Hematopoietic multipotent progenitor cell treated with erythropoietin and hydrocortisone succinate and interleukin-3 and kit ligand, for 17 days (in vitro differentiated cells): ENCODE measurements at places on chromosomes 2 and 18.

GRCh38 chr2:216478151-216478550 lies 20.5 kb upstream of the RPL37A start:
- no peak for DNase-seq

- peak; percentile 80 for DNase-seq
Measured at GRCh38 chr2:24613154-24613814, 122.2 kb downstream of the NCOA1 start.

DNA sequence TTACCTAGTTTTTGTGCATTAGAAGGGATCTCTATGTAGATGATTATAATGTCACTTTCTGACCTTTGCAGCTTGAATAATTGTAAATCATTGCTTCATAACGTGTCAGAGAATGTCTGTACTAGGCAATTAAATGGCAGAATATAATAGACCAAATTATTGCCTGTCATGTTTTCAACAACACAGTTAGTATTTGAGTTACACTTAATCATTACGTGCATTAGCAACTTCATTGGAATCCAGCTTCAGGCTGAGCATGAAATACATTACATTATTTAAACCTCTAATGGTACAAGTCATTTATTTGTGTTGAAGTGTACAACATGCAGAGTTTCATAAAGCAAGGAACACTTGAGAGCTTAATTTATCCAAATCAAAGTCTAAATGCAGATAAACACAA lies 48.0 kb downstream of the ZNF407 start:
- DNase-seq: no peak

DNA sequence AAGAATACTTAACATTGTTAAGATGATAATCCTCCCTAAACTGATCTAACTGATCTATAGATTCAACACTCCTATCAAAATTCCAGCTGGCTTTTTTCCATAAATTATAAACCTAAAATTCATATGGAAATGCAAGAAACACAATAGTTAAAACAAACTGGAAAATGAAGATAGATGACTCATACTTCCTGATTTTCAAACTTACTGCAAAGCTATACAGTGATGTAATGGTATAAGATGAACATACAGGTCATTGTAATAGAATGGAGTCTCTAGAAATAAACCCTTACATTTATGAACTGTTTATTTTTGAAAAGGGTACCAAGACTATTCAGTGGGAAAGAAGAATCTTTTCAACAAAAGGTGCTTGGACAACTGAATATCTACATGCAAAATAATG lies 32.3 kb downstream of the UBXN4 start:
- no peak for DNase-seq

DNA sequence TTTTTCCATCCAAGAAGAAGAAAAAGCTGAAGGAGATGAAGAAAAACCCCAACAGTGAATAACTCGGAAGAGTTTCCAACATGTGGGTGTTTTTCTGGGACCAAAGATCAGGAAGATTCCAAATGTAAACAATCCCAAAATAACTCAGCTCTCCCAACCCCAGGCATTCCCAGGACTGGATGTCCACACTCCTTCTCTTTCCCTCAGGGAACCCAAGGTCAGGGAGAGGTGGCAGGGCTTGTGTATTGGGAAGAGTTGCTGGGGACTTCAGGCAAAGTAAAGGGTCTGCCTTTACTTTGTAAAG lies 268.0 kb downstream of the DYSF start:
- no peak for DNase-seq

- no peak for DNase-seq
Measured at GRCh38 chr2:144364944-144365738, 154.8 kb downstream of the ZEB2 start.

DNA sequence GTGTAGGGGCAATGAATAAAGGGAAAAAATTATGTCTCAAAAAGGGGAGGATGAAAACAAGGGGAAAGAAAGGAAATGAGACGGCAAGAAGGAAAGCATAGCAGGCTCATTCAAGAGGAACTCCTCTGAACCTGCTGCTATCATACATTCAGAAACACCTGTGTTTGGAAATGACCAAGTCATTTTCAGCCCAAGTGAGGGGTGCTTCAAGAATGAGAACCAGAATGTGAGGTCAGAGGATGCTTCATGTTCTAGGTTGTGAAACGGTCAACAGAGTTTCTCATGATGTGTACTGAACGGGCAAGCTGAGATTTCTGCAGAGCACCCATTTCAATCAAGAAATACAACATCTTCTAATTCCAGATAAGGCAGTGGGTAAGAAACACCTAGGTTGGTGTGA lies 1367.2 kb upstream of the CELF4 start:
- DNase-seq: no peak

DNA sequence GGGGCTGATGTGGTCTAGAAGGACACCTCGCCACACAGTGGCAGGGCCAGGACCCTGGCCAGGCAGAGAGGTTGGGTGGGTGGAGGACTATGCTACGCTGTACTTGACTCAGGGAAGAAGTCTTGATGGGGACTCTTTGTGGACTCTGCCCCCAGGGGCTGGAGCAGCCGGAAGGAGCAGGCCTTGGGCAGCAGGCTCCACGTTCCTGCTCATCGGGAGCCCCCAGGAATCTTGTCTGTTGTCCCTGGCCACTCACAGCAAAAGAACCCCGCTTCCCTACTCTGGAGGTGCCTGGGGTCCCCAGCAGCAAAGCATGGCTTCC lies 79.0 kb downstream of the POLR1A start:
- DNase-seq: no peak

- DNase-seq: peak; percentile 39
Measured at GRCh38 chr2:171432969-171433762, 624 bp downstream of the METTL8 start.

DNA sequence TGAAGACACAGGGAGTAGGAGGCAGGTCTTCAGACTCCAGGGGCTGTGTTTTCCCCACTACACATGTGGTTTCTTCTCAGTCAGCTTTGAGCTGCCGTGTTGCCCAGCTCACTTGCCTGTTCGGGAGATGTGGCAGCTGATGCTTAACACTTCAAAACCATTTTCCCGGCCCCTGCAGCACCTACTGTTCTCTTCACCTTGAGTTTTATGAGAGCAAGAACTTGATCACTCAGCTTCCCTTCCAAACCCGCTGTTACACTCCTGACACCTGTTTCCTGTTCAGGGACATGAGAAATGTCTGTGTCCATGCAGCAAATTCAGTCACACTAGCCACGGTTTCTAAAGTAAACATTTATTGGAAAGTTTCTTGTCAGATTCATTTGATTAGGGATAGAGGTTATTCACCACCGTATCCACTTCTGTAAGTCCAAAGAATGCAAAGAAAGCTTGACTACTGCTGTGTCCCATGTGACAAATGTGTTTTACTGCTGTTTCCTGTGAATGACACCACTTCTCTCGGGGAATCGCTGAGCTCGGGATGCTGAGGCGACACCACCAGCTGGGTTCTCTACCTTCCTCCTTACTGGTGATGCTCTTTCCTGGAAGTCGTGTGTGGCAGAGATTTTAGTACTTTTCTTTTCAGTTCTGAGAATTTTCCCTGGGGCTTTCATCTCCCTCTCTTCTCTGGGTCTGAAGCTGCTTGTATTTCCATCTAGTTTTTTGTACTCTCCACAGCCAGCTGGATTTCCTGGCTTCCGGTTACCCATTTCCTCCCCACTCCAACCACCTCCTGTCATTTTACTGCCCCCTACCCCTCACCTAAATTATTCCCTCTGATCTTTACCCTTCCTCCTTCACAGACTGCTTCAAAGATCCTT lies 91.7 kb downstream of the KLF7 start:
- DNase-seq: no peak

DNA sequence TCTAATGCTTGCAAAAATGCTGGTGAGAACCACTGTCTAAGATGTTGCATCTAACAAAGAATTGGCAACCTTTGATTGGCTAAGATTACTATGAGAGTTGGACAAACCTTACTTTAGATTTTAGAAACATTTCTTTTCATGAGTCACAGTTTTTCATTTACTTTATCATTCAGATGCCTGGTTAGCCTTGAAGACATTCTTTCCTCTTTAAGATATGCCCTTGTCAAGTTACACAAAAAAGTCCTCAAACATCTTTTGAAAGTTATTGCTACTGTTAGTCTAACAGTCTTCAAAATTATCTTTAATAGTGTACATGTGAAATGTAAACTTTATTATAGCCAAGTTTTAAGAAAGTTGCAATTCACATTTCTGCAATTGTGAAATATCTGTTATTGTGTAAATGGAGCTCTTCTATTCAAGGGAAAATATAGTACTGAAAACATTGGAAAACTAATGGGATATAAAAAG lies 276.3 kb downstream of the RND3 start:
- DNase-seq: no peak

DNA sequence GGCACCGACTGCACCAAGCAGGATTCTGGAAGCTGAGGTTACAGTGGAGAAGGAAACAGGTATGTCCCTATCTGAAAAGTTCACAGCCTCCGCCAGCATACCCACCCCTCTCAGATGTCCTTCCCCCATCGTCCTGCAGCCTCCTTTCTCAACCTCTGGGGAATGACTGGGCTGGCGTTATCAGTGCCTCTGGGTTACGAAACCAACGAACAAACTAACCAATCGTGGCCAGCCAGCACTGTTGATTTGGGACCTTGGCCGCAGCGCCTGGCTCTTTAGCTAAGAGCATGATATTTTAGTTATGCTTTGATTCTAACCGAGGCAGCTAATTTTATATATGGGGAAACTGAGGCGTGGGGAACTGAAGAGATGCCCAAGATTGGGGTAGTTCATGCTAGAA lies 233.0 kb downstream of the TFCP2L1 start:
- DNase-seq: no peak

GRCh38 chr2:100764430-100764829 lies 55.5 kb upstream of the NPAS2 start:
- DNase-seq: no peak

DNA sequence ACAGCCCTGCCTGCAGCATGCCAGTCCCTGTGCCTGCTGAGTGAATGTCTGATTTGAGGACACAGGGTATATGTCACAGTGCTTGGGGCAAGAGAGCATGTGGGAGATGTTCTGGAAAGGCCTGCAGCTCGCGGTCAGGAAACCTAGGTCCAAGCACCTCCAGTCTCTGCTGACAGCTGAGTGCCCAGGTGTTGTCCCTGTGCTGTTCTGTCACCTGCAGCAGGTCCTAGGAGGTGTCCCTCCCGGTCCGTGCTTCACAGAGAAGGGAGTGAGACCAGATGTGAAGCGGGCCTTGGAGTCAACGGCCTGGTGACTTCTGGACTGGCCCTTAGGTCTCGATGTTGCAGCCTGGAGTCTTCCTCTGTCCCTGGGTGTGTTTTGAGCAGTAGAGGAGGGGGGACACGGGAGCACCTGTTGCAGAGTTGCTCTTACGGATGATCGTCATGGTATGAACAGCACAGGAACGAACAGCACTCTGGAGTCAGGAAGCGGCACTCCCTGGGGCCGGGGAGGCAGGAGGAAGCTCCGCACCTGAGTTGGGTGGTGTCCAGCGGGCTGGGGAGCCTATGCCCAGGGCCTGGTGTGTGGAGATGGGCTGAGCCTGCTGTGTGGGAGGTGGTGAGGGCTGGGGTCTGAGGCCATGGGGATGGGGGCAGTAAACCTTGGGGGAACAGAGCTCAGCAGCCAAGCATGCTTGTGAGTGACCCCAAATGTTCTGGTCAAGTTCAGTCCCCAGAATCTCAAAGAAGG lies 21.6 kb upstream of the ARHGEF4 start:
- DNase-seq: no peak

DNA sequence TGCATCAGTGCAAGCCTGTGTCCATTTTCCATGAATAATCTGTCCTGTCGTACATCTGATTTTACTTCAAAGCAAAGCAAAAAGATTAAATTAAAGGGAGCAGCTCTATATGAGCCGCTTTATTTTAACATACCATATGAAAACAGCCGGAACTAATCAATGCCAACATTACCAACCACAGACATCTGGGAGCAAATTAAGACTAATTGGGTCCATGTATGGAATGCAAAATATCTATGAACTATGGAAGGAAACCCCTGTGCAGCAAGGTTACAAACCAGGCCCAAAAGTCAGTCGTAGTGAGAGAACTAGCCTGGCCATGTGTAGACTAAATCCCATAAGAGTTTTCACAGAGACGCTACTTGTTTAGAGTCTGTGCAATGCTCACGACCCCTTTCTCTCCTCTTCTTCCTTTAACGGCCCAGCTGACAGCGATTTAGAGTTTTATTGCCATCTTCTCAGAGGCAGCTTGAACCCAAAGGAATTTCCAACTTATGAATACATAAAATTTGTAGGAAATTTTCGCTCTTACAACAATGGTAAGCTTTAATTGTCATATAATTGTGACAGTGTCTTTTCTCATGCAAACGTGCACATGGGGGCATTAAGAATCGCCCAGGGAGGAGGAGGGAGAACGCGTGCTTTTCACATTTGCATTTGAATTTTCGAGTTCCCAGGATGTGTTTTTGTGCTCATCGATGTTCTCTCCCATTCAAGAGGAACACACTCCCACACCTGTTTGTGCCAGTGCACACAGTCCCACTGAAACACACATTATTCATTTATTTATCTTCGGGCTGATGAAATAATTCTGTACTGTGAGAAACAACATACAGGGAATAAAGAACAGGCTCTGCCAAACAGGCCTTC lies 52.9 kb upstream of the RPL31 start:
- DNase-seq: no peak

- DNase-seq: no peak
Measured at GRCh38 chr2:226115102-226115831, 684.4 kb downstream of the IRS1 start.

DNA sequence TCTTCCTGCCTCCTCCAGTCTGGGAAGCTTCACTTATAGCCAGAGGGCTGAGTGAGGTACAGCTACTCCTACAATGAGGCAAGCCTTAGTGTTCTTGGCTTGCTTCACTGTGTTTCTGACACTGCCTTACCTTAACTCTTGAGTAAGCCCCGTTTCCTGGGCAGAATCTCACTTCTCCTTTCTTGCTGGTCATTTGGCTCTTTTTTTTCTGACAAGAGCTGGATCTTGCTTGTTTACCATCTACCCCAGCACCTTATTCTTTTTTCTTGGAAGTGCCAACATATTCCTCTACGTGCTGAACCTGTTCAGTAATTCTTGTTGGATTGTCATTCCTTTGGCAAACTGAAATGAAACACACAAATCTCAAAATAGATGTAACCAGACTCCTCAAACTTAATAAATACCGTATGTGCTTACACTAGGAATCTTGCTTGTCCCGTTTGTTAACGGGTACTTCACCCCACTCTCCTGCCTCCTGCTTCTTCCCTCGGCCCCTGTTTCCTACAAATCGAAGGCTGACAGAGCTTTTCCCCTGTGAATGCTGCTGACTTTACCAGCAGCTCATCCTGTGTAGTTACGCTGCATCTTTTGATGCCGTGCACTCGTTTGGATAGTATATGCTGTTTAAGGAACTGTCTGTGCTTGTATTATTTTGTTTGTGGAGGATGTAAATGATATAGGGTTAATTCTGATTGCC lies 132.2 kb downstream of the FMNL2 start:
- no peak for DNase-seq

DNA sequence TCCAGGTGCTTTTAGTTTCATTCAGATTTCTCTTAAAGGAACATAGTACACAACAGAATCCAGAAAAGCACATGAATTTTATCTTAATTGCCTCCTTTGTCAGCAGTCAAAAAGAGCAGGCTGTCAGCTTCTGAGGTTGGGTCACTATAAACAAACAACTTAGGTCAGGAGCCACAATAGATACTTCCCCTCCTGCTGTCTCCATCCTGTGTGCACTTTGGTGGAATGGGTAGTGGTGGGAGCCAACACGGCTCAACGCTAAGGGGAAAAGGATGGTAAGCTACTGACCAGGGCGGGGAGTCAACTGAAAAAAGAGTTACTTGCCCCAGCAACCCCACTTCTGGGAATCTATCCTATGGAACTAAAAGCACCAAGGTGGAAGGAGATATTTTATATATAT lies 121.9 kb downstream of the PAX3 start:
- no peak for DNase-seq
